ENCODE measurements at places on chromosomes 1 and 21.
A peak's percentile ranks its signal among the peaks of the same experiment; 100 is the strongest.

DNA sequence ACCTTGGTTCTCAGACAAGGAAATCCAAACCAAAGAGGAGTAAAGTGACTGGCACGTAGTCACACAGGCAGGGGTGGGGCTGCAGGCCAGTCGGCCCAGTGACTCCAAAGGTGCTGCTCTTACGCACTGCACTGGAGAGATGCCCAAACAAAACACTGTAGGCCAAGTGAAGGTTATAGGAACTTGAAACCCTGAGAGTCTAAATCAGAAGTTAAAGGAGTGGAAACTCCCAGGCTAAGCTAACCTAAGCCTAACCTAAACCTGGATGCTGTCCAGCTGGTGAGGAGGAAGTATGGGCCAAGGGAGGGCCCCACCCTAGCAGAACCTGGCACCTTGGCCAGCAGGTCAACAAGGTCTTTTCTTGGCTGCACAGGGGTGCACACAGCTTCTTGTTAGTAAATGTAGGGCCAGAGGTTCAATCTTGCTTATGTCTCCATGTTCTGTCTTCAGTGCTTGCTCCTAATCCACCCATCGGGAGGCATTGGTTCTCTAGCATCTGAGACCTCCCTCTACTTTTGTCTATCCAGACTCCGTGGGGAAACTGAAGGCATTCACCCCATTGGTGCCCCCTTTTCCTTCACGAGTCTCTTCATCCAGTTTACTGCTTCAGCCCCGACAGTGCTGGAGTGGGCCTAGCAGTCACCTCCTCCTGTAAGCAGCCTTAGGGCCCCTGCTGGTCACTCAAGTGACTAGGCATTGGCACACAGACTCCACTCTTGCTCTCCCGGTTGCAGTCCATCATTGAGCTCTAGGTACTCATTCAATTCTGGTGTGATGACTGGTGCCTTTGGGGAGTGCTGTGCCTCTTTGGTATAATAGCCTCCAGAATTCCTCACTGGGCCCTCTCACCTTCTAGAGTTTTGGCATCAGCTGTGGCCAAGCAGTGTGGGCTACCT lies 12.9 kb upstream of the TMEM125 start:
- DNase-seq, result peak; percentile 42

DNA sequence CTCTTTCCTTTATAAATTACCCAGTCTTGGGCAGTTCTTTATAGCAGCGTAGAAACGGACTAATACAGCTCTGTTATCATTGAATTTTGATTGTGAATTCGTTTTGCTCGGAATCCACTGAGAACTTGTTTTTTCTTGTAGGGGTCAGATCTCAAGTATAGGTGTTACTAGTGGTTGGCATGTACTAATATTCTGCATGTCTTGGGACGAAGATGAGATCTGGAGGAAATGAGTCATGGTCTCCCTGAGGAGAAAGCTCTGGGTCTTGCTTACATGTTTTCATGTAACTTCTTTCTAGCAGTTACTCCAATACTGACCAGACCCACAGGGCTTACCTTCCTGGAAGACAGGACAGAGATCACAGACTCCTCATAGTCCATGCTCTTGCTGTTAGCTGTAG lies 30.3 kb downstream of the ZSCAN20 start:
- DNase-seq, result no peak

GRCh38 chr1:86798608-86799291 lies 94.4 kb downstream of the SH3GLB1 start:
- DNase-seq, result no peak

GRCh38 chr1:184027826-184028695 lies 9.5 kb downstream of the COLGALT2 start:
- DNase-seq, result no peak

GRCh38 chr21:29149808-29150425 lies 19.5 kb downstream of the MAP3K7CL start:
- DNase-seq, result no peak

GRCh38 chr1:177442584-177442983 lies 271.8 kb downstream of the BRINP2 start:
- no peak for DNase-seq

GRCh38 chr1:241734533-241734932 lies 82.5 kb downstream of the WDR64 start:
- DNase-seq, result no peak

GRCh38 chr21:31198575-31198974 lies 145.5 kb downstream of the TIAM1 start:
- no peak for DNase-seq

GRCh38 chr1:214337015-214337414 lies 56.1 kb downstream of the SMYD2 start:
- DNase-seq, result no peak

DNA sequence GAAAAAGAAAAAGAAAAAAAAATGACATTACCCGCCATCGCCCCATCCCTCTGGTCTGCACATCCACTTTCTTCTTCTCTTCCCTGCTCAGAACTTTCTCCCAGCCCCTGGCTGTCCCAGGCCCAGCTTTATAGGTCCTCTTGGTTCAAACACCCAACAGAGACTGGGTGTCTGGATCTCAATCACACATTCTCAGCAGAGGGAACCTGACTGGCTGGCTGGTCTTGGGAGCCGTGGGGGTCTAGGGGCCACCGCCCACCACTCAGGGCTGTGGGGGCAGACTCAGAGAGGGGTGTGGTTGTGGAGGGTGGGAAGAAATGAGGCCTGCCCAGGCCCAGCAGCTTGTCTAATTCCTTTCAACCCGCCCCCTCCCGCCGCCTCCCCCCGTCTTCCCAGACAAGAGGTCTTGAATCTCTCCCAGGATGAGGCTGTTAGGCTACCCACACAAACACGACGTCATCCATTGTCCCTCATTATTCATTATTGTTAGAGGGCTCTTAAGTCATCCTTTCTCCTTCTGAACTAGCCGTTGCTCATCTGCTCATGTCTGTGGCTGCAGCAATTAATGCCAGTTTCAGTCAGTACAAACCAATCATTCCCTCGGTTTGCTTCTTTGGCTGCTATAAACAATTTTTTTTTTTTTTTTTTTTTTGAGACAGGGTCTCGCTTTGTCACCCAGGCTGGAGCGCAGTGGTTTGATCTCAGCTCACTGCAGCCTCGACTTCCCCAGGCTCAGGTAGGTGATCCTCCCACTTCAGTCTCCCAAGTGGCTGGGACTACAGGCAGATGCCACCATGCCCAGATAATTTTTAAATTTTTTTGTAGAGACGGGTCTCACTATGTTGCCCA lies 40.6 kb upstream of the CLIC4 start:
- no peak for DNase-seq

GRCh38 chr21:41318218-41318617 lies 1.6 kb downstream of the FAM3B start:
- DNase-seq, result no peak

Measured in posterior vena cava (tissue), 2 donors.